ENCODE measurements at places on chromosomes 6 and 20. TPM values are rescaled to one million over a fixed set of nuclear protein-coding genes. Genes with fewer than 3 reads are reported as not detected.

Gene UBE2C
- total RNA-seq, result 1.4 TPM

Gene HLA-DRA
- total RNA-seq, result 117 TPM

Gene RBPJL
- not detected for total RNA-seq

GRCh38 chr6:13480631-13481501, 6.5 kb downstream of the GFOD1 start:
- no peak overlapping the region for H3K27ac ChIP-seq
- no peak for DNase-seq
- no peak overlapping the region for H3K4me3 ChIP-seq

GRCh38 chr20:38615283-38615682, 13.7 kb downstream of the ARHGAP40 start:
- DNase-seq, result no peak
- H3K27ac ChIP-seq, result no peak overlapping the region
- peaks cover 2% of the 10 kb centered on the region for H3K4me1 ChIP-seq
- H3K27me3 ChIP-seq, result peaks cover 67% of the 10 kb centered on the region
- H3K4me3 ChIP-seq, result no peak overlapping the region
- H3K36me3 ChIP-seq, result peaks cover 3% of the 10 kb centered on the region
